Renal pelvis (tissue), 12 donors: ENCODE measurements at places on chromosomes 3 and 15.

GRCh38 chr3:63940389-63940757 lies 28.2 kb upstream of the SCAANT1 start:
- DNase-seq = no peak

GRCh38 chr15:64619880-64620839 lies 155.2 kb downstream of the RBPMS2 start:
- DNase-seq = no peak

- no peak for DNase-seq
Measured at GRCh38 chr3:43223670-43224364, 62.5 kb upstream of the SNRK start.

- peak; percentile 95 for DNase-seq
Measured at GRCh38 chr3:160449636-160450598, at the start of gene TRIM59. TRIM59 (minus strand) TSS chr3:160449786; CDS start chr3:160439183, 10,603 bp downstream.

- DNase-seq = no peak
Measured at GRCh38 chr15:101407966-101408775, 81.3 kb downstream of the PCSK6 start.

GRCh38 chr3:12970684-12971083 lies 102.5 kb downstream of the IQSEC1 start:
- no peak for DNase-seq

DNA sequence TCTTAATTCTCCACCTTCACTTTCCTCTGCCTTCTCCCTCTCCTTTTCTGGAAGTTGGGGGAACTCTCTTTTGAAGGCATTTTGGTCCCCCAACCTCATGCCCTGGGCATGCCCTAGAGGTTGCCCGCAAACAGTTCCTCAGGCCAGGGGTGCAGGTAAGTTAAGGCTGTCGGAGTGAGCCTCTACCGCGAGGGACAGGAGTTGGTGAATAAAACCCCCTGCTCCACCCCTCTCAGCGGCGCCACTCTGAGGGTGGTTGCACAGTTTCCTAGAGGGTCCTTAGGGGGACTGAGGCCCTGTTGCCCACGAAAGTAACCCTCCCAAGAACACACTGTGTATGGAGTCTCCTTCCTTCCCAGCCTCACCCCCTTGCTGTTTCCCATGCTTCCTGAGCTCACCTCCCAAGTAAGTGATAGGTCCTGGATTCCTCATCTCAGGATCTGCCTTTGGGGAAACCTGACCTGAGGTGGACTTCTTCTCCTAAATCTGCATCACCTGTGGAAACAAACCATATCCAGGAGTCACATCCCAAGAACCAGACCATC lies 23.1 kb upstream of the THSD4 start:
- DNase-seq = no peak

- DNase-seq = no peak
Measured at GRCh38 chr3:57856675-57857074, 100.6 kb downstream of the SLMAP start.

DNA sequence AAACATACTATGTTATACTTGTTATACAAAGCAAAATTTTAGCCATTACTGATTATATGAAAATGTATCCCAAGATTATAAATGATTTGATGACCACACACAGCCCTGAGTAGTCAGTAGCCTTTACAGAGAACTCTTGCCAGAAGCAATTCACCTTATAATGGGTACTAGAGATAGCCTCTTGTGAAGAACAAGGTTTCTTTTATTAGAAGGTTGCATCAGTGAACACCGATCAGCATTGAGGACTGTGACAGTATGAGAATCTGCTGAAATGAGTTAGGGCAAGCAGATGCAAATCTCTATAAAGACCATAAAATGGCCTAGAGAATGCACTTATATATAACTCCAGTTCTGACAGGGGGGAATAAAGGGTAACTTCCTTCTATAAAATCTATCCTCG lies 10.1 kb downstream of the CDC25A start:
- DNase-seq = no peak

DNA sequence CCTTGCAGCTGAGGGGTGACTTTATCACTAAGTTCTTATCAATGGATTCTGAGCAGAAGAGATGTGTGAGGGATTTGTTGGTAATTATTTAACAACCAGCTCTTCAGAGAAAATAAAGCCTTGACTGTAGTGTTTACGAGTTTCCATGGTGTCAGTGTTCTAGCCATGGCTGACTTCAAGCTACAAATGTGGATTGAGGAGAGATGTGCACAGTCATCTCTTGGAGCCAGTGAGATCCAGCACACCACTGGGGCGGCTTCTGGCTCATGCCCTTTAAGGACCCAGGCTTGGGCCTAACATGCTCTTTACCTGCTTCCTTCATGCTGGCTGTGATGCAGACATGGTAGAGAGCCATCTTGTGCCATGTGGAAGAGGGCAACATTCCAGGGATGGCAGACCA lies 145.6 kb upstream of the MRPS22 start:
- no peak for DNase-seq

GRCh38 chr3:52544937-52545336 lies 8.5 kb downstream of the UQCC5 start:
- DNase-seq = no peak

DNA sequence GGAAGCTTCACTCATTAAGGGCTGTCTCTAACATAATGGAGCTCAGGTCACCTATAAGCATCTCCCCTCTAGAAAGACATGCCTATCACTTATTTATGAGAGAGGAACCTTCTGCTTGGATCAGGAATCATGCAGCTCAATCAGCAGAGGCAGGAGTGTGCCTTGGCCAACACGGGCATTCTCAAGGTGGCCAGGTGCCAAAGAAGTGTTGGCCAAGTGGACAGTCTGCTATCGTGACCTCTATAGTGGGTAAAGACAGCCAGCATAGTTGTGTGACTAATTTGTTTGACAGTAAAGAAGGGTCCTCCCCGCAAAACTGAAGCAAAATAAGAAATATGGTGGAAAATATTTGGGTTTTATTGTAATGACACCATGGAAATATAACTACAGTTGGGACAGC lies 14.7 kb upstream of the AGTR1 start:
- no peak for DNase-seq

- no peak for DNase-seq
Measured at GRCh38 chr3:58130591-58130990, 80.2 kb downstream of the DNASE1L3 start.

DNA sequence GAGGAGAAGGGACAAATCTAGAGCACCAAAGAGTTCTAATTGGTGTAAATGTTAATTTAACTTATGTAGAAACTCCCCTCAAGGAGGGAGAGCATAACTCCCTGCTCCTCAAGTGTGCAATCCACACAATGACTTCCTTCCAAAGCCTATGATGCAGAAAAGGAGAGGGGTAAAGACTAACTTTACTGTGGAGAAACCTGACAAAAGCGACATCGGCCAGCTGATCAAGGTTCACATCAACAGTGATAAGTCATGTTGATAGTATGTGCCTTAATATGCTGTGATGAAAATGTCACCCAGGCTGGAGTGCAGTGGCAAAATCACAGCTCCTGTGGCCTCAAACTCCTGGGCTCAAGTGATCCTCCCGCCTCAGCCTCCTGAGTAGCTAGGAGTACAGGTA lies 76.5 kb downstream of the TFDP2 start:
- no peak for DNase-seq

GRCh38 chr3:167115331-167115934 lies 264.7 kb downstream of the ZBBX start:
- DNase-seq = no peak

DNA sequence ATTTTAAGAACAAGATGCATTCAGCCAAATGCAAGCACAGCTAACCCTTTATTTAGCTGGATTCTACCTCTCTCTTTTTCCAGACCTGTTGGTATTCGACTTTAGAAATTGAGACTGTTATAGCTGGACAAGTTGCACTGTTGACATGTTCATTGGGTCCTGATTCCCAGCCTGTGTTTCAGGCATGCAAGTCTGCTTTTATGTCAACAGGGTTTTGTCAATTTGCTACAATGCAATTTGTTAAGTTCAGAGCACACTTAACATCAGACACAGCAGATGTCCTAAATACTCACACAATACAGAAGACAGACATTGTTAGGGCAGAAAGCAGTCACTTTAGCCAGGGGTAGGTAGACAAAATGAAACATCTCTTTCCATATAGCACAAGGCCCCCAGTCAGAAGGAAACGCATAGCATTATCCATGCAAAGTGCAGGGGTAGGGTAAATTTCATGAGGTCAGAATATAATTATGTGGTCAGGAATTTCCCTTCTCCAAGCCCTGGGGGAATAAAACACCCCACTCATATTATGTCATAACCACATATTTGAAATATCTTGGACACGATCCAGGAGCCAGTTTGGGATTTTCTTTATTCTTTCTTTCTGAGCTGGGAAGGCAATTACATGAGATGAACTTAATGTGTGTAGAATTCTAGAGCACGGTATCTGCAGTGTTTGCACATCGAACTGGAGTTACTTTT lies 504.1 kb downstream of the NTRK3 start:
- peak; percentile 68 for DNase-seq

GRCh38 chr3:169256796-169257522 lies 406.6 kb downstream of the MECOM start:
- no peak for DNase-seq

GRCh38 chr3:189449084-189449483 lies 182.1 kb upstream of the TP63 start:
- DNase-seq = no peak

DNA sequence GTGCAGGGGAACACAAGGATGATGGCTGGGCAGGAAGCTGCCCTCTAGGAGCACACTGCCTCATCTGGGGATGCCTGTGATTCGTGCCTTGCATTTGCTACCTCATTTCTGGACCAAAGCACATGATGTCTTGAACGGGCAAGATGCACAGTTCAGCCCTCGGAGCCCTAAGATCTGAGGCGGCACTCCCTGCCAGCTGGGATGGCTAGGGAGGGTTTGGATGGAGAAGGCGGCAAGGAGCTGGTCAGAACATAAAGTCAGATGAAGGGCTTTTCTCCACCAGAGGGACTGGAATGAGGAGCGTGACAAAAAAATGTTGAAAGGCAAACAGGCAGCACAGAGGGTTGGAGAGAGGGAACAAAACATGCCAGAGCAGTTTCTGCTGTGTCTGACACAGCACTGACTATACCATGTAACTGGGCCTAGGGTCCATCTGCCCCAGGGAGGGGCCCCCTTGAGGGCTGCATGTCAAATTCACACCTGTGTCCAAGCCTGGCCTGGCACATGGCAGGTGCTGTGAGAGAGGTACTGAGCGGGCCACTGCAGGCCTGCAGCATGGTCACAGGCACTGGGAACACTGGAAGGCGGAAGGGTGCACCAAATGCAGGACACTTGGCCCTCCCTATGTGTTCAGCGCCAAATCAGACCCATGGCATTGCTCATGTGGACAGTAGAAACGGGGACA lies 21.7 kb downstream of the TMEM43 start:
- no peak for DNase-seq

- DNase-seq = no peak
Measured at GRCh38 chr3:120449701-120450599, 842 bp downstream of the FSTL1 start.

DNA sequence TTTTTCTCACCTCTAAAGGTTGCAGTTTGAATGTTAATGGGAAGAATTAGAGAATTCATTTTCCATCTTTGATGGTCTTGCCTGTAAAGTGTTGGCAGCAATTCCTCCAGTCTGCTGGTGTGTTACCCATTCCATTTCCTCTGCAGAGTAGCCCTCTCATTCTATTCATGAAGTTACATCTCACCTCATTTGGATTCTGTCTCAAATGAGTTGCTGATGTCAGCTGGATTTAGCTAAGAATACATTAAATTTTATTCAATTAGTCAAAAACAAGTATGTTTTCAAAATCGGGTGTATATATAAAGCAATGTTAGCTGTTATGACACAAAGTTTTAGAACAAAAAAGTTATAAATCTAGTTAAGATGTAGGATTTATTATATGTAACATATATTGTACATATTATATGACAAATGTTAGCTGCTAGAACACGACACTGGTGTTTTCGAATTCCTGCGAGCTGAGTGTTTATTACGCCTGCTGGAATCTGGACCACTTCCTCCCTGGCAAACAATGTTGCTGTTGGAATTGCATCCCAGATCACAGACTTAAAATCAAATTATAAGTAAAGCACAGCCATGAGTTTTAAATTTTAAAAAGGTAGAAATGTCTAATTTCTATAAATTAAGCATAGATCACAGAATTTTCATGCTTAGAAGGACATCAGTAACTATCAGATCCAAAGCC lies 516.2 kb downstream of the OCA2 start:
- DNase-seq = no peak

DNA sequence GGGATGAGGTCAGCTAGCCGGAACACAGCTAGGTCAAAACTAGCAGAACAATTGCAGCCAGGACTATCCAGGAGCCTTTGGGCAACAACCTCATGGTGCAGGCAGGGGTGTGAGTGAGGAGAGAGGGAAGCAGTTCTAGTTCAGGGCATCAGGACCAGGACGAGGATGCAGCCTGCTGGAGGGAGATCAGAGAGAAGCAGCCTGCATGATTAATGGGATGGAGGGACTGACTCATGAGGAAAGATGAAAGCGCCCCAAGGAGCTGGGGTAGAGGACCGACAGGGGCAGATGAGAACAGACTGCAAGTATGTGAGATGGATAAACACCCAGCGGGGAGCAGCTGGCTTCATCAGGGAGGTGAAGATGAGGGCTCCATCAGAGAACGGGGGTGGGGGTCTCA lies 37.9 kb upstream of the LRTM1 start:
- no peak for DNase-seq

DNA sequence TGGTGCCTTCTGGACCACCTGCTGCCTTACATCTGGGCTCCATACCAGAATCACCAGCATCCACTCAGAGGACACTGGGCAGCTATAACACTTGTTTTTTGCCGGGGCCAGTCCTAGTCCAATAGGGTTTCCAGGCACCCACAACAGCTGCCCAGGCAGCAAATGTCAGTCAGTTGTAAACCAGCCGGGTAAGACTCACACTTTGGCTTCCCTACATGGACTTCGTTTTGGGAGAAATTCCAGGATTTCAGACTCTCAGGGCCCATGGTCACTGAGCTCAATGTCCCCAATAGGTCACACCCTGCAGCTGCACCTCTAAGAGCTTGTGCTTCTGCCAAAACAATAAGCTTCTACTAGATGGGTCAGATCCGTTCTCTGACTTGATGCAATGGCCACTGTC lies 83.8 kb downstream of the FAM174B start:
- DNase-seq = no peak

DNA sequence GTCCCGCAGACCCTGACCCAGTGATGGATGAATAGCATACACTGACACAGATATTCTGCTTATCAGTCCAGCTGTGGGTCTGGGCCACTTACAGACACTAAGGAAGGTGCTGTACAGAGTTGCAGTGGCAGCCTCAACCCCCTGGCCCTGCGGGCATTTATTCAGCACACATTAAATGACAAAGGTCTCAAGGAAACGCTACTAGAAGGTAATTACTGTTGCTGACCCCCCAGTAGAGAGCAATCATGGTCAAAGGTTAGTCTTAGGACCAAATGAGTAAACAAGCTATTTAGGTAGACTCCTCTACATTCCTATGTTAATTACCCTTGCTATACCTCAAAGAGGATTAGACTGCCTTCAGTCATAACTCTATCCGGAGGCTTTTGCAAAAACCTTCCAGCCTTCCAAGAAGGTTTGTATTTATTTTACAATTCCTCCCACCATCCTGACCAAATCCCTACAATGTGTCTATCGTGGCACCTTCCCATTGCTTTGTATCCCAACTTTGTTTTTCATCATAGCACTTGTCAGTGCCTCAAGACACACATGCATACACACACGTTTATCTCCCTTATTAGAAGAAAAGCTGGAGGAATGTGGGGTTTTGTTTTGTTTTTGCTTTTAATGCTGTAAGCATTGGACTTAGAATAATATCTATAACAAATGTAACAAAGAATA lies 227.9 kb downstream of the PYDC2 start:
- no peak for DNase-seq

GRCh38 chr15:41891946-41892345 lies 1.9 kb downstream of the SPTBN5 start:
- DNase-seq = no peak
